Left cardiac atrium (tissue), 4 donors: ENCODE measurements at places on chromosomes 7 and 10. TPM values are rescaled to one million over a fixed set of nuclear protein-coding genes. Genes with fewer than 3 reads are reported as not detected.

DNA sequence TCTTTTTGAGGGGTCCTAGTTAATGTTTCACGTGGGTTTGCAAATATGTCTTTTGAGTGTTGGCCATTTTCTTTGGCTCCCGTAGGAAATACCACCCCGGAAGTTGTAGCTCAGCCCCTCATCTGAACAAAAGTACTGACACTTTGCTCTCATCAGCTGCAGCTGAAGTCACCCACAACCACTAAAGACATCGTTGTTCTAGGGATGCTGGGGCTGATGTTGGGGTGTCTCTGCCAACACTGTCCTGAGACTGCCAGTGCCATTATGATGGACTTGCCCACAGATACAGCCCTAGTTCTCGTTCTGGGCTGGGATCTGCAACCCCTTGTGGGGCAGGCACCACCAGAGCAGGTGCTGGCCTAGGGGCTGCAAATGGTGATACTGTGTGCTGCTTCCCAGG lies 82.6 kb upstream of the ARHGAP21 start:
- DNase-seq, result no peak

Gene CADPS2
- 11.5 TPM for total RNA-seq

DNA sequence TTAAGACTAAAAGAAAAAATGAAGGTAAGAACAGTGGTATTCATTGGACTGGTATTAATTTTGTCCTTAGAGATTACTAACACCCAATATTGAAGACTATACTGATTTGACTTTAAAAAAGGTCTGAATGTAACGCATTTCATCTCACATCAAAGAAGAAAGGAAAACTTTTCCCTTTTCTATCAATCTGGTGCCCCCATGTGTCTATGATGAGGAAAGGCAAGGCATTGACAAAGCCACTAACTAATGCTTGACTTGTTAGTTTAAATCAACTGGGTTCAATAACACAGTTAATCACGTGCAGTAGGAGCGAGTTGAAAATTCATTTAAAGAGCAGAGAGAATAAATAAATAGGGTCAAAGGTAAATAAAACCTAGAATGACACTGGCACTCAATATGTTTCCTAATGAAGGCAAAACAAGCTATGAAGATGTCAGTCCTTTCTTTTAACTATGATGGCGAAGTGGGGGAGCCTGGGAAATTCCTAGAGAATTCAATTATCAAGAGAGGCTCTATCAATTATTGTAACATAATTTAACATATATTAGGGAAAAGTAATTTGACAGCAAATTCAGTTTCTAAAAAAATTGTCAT lies 180.9 kb downstream of the ANK3 start:
- no peak for DNase-seq

- no peak for DNase-seq
Observed at GRCh38 chr7:91598791-91599190, 281.7 kb downstream of the MTERF1 start.

Gene LLCFC1
- total RNA-seq, result not detected
